ENCODE measurements at places on chromosomes 12 and 14. TPM values are rescaled to one million over a fixed set of nuclear protein-coding genes. Genes with fewer than 3 reads are reported as not detected.

The SYCP3 gene
- 3.2 TPM for total RNA-seq

The SLC4A8 gene
- total RNA-seq: 19.2 TPM

The LBHD2 gene
- not detected for total RNA-seq

The KLHDC1 gene
- total RNA-seq: 7.0 TPM

The LMO3 gene
- total RNA-seq: not detected

The EML5 gene
- total RNA-seq: 0.68 TPM

The IRAK3 gene
- total RNA-seq: 9.2 TPM

The PSMB5 gene
- 16.4 TPM for total RNA-seq

The DTX1 gene
- total RNA-seq: 1.7 TPM

The EEF1AKMT3 gene
- 2.6 TPM for total RNA-seq

The KCNC2 gene
- total RNA-seq: not detected

The KRT80 gene
- not detected for total RNA-seq

The FICD gene
- total RNA-seq: 6.6 TPM

The SDS gene
- total RNA-seq: not detected

The KRT83 gene
- total RNA-seq: not detected

The CLECL1 gene
- total RNA-seq: 1.5 TPM

The CCDC198 gene
- not detected for total RNA-seq

The STON2 gene
- 4.8 TPM for total RNA-seq

The PLEKHD1 gene
- total RNA-seq: 0.78 TPM

The LRP10 gene
- total RNA-seq: 97.8 TPM

The BDKRB2 gene
- not detected for total RNA-seq

The SERPINA5 gene
- not detected for total RNA-seq

The TOMM20L gene
- not detected for total RNA-seq

The MUCL1 gene
- not detected for total RNA-seq

The OR10A7 gene
- total RNA-seq: not detected
